ENCODE measurements at places on chromosomes 5 and 9. TPM values are rescaled to one million over a fixed set of nuclear protein-coding genes. Genes with fewer than 3 reads are reported as not detected.

The PCDHB10 gene
- total RNA-seq = 0.02 TPM

The ARL14EPL gene
- 0.08 TPM for total RNA-seq

The EIF4EBP3 gene
- 2.1 TPM for total RNA-seq

The EIF4E1B gene
- total RNA-seq = not detected

The HCN1 gene
- total RNA-seq = not detected

The PCDHA1 gene
- 0.10 TPM for total RNA-seq

The PCDHA6 gene
- not detected for total RNA-seq

The BSPRY gene
- total RNA-seq = 0.08 TPM

The IL9 gene
- not detected for total RNA-seq

The CRB2 gene
- total RNA-seq = 0.11 TPM

The OSMR gene
- 72.5 TPM for total RNA-seq

The IL5 gene
- total RNA-seq = not detected
